ENCODE measurements at places on chromosomes 16 and 17.

GRCh38 chr16:66930189-66930588 lies 4.0 kb downstream of the CIAO2B start:
- no peak for DNase-seq

DNA sequence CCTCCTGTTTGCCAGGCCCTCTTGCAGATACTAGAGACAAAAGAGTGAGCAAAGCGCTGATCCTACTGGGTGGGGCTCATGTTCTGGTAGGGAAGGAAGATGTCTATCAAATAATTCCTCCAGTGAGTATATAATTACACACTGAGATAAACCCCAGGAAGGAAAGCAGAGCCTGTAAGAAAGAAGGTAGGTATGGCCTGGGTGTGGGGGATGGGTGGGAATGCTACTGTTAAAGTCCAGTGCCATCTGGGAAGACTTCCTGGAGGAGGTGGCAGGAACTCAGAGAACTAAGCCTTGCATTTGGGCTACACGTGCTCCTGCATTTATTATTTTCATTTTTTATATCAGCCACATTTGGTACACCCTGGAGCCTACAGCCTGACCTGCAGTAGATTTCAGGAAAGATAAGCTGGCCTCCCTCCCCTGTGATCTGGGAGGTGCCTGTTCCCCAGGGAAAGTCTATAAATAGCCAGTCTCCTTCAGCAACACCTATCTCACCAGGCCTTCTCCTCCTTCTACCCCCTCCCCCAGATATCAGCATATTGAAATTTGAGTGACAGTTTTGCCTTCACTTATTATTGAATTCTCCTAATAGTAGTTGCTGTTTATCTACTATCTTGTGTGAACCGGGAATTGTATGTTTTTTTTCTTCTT lies 11.5 kb downstream of the ATP2C2 start:
- DNase-seq: no peak

DNA sequence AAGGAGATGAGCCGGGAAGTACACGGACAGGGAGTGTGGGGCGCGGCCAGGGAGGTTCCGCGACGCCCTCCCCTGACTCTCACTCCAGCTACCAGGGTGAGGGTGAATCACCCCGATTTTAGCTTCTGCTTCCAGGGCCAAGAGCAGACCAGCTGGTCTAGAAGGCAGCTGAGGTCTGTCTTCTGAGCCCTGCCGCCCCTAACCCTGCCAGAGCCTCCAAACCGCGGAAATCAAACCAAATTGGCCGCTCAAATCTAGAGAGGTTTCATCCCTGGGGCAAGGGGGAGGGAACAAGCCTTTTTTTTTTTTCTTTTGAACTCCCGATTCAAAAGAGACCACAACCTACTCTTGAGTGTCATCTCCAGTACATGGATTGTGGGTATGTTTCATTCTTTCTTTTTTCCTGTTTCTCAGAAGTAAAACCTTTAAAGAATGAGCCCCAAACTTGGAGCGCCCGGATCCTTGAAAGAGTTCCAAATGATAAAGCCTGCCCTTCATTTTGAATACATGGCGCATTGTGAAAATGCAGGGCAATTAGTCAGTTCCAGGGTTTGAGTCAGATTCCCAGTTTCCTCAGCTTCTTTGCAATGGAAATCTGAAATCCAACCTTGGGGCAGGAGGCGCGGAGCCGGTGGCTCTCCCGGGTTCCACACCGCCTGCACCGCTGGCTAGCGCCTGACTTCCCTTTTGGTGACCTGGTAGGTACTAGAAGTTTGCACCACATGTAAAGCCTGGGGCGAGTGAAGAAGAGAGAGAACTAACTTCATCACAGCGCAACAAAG lies 16.5 kb upstream of the ZFHX3 start:
- no peak for DNase-seq

DNA sequence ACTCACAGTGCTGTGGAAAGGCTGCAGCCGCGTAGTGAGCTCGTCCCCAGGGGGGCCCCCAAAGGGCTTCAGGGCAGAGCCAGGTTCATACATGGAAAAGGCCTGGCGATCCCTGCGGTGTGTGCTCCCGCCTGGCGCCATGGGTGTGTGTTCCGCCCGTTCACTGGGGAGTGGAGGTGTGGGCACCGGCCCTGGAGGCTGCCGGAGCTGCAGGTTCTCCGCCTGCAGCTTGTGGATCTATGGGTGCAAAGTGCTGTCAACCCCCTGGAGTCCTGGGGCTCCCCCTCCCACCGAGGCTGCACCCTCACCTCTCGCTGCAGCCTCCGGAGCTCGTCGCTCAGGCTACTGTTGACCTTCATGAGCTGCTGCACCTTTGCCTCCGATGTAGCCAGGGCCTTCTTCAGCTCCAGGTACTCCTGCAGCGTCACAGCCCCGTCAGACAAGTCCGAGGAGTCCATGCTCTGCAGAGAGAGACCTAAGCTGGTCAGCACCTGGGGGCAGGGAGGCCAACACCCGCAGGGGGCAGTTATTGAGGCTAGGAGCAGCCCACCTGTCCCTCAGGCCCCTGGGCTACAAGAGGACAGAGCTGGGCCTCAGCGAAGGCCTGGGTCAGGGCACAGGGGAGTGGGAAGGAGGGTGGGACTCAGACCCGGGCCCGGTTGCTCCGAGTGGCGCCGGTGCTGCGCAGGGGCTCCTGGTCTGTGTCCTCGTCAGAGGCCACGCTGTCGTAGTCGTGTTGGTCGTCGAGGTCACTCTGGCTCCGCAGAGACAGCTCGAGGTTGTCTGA lies 7.9 kb downstream of the TP53I13 start:
- DNase-seq: no peak

DNA sequence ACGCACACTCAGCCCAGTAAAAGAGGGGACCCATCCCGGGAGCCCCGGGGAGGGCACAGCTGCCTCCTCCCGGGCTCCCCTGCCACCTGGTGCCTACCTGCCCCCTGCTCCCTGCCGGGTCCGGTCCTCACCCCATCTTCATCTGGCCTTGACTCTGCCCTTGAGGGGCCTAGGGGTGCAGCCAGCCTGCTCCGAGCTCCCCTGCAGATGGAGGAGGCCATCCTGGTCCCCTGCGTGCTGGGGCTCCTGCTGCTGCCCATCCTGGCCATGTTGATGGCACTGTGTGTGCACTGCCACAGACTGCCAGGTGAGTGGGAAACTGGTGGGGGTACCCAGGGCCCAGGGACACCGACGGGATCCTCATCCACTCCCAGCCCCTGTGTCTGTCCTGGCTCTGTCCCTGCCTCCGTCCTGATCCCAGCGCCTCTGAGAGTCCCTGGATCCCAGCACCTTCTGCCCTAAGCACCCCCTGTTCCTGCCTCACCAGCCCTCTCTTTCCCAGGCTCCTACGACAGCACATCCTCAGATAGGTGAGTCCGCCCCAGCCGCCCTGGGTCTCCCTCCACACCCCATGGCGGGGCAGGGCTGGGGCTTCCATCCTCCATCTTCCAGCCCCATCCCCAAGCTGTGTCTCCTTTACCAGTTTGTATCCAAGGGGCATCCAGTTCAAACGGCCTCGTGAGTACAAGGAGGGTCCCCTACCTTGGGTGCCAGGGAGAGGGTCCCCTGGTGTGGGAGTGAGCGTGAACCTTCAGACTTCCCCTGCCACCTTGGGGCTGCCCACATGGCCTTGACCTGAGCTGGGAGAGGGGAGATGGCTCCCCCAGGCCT lies 574 bp downstream of the LAT start:
- DNase-seq: no peak

DNA sequence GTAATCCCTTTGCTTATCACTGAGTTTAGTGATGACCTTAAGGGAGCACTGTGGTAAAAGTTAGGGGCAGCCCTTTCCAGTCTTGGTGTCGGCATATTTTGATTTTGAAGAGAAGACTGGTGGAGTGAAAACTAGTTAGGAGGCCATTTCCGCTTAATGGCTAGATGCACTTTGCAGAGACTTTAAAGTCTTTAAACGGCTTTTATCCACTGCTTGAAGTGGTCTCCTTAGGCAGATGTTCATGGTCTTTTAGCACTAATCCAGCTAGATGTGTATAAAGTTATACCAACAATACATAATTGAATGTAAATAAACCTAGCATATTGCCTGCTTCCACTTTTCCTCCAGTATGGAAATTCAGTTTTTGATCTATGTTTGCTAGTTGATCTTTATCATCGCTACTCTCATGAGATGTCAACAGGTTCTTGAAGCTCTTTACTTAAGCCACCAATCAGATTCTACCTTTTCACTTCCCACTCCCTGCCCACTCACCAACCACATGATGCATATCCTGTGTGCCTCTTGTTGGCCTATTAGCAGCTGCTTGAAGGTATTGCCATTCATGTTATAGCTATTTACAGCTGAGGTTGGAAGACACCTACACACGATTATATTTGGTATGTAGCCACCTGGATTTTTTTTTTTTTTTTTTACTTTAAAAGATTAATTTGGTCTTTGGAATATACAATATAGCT lies 132.0 kb downstream of the NLK start:
- DNase-seq: peak; percentile 37

GRCh38 chr16:88382491-88383400 lies at the start of gene ZNF469:
Gene ZNF469 (plus strand): TSS chr16:88382959. CDS start chr16:88427471, 44,512 bp downstream.
- DNase-seq: no peak

DNA sequence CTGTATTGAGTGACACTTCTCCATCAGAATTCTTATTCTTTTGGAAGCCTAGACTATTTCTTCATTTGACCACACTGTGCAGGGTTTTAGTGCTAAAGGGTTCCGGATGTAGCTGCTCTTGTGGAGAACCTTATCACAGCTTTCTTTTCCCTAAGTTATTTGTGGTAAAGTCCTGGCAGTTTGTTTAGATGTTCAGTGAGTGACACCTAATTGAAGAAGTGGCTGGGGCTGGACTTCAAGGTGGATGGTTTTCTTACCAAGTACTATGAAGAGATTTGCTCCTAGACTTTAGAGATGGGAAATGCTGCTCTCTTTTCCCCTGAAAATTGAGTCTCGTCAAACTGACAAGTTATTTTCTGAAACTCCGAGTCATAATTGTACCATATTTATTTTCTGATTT lies 144.0 kb upstream of the TBX2 start:
- no peak for DNase-seq

DNA sequence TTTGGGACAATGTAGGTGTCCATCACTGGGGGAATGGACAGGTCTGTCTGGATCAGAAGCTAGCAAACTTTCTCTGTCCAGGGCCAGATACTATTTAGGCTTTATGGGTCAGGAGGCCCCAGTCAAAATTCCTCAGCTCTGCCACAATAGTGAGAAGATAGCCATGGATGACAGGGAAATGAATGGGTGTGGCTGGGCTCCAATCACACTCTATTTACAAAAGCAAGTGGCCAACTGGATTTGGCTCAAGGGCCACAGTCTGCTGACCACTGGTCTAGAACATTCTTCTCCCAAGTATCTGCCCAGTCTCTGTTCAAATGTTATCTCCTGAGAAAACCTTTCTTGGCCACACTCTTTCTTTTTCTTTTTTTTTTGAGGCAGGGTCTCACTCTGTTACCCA lies 339.9 kb downstream of the SOX9 start:
- no peak for DNase-seq

GRCh38 chr16:67183-67791 lies 5.1 kb downstream of the RHBDF1 start:
- DNase-seq: no peak

DNA sequence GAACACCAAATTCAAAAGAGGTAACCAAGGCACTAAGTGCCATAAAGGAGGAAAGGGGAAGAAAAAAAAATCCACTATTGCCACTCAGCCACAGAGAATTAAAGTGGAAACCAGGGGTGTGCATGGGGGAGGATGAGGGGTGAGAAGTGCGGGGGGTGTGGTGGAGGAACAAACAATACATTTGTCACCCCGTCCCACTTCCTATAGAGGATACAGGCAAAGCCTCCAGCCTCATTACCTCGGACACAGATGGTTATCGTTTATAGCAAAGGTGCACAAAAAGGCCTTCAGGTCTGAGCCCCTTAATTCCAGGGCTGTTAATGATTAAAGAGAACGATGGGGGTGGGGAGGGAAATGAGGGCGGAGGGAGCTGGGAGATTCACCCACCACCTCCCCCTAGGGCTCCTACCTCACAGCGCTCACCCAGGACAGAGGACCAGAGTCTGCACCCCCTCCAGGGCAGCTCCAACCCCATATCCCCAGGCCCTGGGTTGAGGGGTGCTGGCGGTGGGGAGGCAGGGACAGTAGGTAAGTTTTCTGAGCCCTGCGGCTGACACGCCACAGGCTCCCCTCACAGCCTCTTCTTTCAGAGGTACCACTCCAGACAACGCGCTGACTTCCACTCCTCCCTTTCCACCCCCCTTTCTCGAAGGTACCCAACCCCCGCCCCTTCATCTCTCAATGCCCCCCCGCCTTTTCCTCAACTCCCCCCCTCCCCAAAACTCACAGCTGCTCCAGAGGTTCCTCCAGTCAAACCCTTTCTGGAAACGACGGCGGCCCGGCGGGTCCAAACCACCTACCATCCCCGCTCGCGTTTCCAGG lies 470 bp downstream of the DCUN1D3 start:
- DNase-seq: peak; percentile 26

DNA sequence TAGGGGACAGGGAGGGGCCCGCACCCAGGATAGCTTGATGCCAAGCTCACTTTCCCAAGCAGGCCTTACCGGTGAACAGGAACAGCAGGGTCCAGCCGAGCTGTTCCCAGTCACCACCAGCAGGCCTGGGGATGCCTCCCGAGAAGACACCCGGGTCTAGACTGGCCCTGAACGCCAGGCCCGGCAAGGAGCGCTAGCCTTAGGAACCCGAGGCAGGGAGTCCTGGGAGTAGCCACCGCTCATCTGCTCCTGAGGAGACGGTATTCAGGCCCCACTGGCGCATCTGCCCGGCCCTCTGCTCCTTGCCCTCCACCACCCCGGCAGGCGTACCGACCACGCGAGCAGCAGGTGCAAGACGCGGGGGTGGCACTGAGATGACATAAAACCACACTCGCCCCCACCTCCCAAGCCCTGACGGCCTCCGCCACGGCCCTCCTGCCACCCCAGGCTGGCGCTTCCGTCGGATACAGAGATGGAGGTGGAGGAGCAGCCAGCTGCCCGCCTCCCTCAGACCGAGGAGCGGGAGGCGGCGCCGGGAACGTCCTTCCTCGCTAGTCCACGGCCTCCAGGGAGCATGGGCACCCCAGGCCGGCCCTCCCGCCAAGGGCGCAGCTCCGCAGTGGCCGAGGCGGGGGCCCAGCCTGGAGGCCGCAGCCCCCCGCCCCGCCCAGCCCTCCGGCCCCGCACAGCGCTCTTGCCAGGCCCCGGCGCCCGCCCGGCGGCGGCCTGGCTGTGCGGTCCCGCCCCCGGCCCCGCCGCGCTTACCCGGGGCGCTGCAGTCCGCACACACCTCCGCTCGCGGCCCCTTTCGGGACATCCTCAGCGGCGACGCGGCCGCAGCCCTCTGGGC lies 661 bp downstream of the GIT1 start:
- DNase-seq: peak; percentile 45

DNA sequence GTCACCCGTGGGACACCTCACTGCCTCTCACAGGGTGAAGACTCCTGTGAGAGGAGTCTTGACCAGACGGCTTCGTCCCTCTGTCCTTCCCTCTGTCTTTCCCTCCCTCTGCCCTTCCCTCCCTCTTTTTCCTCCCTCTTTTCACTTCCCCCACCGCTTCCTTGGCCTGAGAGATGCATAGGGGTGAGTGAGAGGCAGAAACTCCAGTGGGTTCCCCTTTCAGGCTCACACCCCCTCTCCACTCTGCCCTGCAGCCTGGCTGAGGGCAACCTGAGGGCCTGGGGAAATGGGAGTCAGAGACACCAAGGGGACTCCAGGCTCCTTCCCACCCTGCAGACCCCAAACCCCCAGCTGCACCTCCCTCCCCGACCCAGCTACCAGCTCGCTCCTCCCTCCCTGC lies 14.6 kb upstream of the KRT17 start:
- DNase-seq: no peak
